T-helper 1 cell treated with Interleukin-12 subunit alpha and Interleukin-12 subunit beta and Interleukin-4 antibody, amounts not matched to agents 30 ng/mL and 1 ng/mL, for 36 hours (primary cell): ENCODE measurements at places on chromosomes 3 and 15. TPM values are rescaled to one million over a fixed set of nuclear protein-coding genes. Genes with fewer than 3 reads are reported as not detected.

The MESP1 gene
- total RNA-seq: 0.85 and 1.3 TPM in 2 replicates

The FAM174B gene
- total RNA-seq: 3.1 and 4.8 TPM in 2 replicates

The TMED3 gene
- total RNA-seq: 45.0 and 45.3 TPM in 2 replicates

The PLXND1 gene
- 0.81 and 1.1 TPM in 2 replicates for total RNA-seq

The GXYLT2 gene
- 0.51 TPM in 1 of 2 replicates, not detected in the other for total RNA-seq

The AP3S2 gene
- 27.5 and 28.5 TPM in 2 replicates for total RNA-seq

The GP5 gene
- total RNA-seq: 1.9 TPM in 2 replicates

The ANKRD34C gene
- not detected in 2 replicates for total RNA-seq

The PDHB gene
- 63.8 and 68.7 TPM in 2 replicates for total RNA-seq

The SH2D7 gene
- 0.07 and 0.27 TPM in 2 replicates for total RNA-seq

The ECE2 gene
- not detected in 2 replicates for total RNA-seq

The DPH3 gene
- 21.2 and 22.2 TPM in 2 replicates for total RNA-seq

The PARP15 gene
- total RNA-seq: 43.2 and 43.5 TPM in 2 replicates

The ARHGAP11A gene
- 99.2 and 102 TPM in 2 replicates for total RNA-seq

The TP63 gene
- total RNA-seq: 0.83 and 1.0 TPM in 2 replicates

The EFHB gene
- 0.37 TPM in 1 of 2 replicates, not detected in the other for total RNA-seq
